ENCODE measurements at places on chromosomes 5 and 9. TPM values are rescaled to one million over a fixed set of nuclear protein-coding genes. Genes with fewer than 3 reads are reported as not detected.

GRCh38 chr9:30103647-30104394, 2280.6 kb upstream of the ACO1 start:
- DNase-seq, result no peak

C9orf50 gene
- not detected for total RNA-seq

DNA sequence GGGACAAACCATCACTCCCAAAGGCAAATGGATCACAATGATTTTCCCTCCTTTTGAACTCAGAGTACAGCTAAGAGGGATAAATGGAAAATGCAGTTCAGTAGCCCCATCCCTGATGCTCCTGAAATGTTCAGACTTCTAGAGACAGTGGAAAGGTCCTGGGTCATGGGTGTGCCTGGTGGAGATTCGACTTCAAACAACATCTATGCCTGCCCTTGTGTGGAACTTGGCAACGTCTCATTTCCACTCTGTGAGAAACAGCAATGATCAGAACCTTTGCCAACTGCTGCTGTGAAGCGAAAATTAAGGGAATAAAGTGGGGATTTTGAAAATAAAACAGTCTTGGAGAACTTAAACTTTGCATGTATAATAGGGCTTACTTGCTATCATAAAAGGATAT, 778.1 kb downstream of the SEMA5A start:
- no peak for DNase-seq

DNA sequence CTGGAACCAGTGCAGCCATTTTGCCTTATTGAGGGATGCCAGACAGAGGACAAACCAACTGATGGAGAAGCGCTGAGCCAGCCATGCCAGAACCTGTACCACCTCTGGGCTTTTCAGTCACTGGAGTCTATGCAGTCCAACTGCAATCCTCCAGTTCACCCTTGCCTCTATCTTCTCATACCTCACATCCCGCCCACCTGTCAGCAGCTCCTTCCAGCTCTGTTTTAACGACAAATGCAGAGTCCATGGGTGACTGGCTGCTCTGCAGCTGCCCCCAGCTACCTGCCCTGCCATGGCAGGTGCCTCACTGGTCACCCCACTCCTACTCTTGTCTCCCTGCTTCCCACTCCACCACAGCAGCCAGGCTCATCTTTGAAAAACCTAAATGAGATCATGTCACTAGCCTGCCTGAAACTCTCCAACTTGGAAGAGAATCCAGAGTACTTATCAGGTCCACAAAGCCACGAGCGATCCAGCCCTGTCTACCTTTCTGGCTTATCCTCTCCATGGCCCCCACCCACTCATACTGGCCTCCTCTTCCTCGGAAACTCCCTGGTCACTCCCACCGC, 14.0 kb upstream of the ACSL6 start:
- DNase-seq, result peak; percentile 39

CEP72 gene
- 13.2 TPM for total RNA-seq

SLC6A7 gene
- total RNA-seq, result not detected

GRCh38 chr9:129609486-129610212, 11.3 kb downstream of the C9orf50 start:
- DNase-seq, result peak; percentile 75

- DNase-seq, result no peak
Measured at GRCh38 chr9:35073279-35073612, 821 bp upstream of the VCP start.

DNA sequence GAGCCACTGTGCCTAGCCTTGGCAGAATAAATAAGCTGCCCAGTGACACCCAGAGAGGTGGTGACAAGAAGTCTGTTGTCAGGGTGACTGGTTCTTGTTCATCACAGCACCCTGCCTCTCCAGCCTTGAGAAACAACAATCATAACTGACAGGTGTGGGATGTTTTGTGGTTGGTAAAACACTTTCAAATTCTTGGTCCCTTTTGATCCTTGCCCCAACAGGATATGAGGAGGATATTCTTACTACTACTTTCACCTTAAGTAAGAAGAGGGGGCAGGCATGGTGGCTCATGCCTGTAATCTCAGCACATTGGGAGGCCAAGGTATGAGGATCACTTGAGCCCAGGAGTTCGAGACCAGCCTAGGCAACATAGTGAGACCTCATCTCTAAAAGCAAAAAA, 14.2 kb upstream of the FRRS1L start:
- no peak for DNase-seq
